Caco-2 (cell line): ENCODE measurements at places on chromosomes 13 and 19. TPM values are rescaled to one million over a fixed set of nuclear protein-coding genes. Genes with fewer than 3 reads are reported as not detected.
A peak's percentile ranks its signal among the peaks of the same experiment; 100 is the strongest.

The TRPC4 gene
- not detected in 2 replicates for total RNA-seq

DNA sequence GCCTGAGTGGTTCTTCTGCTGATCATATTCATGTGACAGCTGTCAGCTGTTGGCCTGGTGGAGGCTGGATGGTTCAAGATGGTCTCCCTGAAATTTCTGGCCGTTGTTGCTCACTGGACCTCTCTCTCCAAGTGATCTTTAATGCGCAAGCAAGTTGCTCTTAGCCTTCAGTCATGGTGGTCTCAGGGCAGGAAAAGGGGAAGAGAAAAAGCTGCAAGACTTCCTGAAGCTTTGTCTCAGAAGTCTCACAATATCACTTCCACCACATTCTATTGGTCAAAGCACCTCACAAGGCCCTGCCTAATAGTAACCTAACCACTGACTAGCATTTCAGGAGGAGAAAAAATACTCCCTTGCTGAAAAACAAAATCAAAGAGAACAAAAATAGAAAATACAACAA, 1.6 kb upstream of the ZNF567 start:
- DNase-seq, result no peak

DNA sequence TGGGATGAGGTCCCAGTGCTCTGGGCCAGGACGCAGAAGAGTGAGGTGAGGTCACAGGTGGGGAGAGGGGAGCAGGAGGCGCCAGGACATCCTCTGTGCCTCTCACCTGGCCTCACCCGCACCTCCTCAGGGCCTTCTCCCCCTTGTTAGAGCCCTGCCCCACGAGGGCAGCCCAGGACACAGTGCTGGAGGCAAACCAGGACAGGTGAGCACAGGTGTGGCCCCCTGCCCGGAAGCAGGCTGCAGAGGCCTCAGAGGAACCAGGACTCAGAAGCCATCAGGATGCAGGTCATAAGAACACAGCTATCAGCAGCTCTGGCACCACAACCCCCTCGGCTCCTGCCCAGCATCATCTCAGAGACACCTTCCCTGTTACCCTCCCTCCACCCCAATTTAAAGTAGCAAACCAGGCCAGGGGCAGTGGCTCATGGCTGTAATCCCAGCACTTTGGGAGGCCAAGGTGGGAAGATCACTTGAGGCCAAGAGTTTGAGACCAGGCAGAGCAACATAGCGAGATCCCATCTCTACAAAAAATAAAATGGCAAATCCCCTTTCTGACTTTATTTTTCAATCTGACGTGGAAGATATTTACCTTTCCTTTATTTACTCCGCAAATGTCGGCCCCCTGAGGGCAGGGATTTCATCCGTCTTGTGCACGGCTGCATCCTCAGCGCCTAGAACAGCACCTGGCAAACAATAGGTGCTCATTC, at the start of gene CEACAM16:
Gene CEACAM16, plus strand, starts transcription at position 660 of the 710 bp plus-strand sequence. CDS start 2,306 bp downstream, outside the sequence.
- DNase-seq, result no peak

DNA sequence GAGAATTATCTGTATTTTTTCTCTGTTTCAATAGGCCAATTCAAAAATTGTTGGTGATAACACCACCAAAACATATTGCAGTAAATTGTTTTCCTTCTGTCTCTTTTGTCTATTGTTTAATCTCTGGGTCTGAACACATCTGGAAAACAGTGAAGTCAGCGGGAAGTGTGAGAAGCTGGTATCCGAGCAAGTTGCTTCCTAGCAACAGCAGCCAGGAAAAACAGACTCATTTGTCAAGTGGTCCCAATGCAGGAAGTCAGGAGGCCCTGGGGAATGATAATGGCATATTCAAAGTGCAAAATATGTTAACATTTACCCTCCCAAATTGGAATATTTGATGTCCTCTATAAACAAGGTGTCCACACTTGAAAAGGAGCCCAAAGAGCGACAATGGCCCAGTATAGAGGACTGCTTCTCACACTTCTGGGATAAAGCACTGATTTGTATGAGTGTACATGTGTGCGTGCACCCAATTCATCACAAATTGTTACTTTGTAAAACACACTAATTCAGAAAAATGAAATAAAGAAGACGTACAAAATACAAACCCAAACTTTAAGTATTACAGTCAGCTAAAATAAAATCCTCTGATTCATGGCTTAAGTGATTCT, 515.0 kb downstream of the TBC1D4 start:
- no peak for DNase-seq

The ZNF560 gene
- not detected in 2 replicates for total RNA-seq

- DNase-seq, result no peak
Measured at GRCh38 chr13:105341256-105341655, 1194.2 kb downstream of the EFNB2 start.

The ADAT3 gene
- total RNA-seq, result 12.6 and 14.0 TPM in 2 replicates

- DNase-seq, result no peak
Measured at GRCh38 chr19:31270897-31271296, 78.3 kb downstream of the TSHZ3 start.

GRCh38 chr19:24057144-24057543, 29.8 kb upstream of the ZNF254 start:
- no peak for DNase-seq

DNA sequence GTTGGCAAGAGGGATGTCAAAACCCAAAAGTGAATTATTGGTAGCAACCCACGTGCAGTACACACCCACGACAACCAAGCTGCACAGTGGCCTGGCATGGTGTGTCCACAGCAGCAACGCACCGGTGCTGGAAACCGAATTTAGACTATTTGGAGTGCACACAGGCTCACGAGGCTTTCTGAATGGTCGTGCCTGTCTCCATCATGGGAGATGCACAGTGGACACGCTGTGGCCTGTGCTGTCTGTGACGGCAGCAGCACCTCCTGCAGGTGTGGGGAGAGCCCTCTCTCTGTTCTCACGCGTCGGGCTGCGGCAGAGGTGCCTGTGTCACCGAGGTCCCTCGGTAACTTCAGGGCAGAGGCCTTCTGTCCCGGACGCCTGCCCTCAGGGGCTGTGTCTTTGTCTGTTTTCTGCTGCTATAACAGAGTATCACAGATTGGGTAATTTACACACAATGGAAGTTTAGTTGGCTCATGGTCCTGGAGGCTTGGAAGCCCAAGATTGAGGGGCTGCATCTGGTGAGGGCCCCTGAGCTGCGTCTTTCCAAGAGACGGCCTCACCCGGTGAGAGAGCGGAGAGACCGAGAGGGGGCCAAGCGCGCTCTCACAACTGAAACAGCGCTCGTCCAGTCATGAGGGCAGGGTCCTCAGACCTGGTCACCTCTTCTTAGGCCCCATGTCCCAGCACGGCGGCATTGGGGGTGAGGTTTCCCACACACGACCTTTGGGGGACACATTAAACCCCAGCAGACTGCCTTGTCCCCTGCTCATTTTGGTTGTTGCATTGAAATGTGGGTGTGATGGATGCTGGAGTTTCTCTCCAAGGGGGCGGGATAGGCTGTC, 9.1 kb upstream of the MCF2L start:
- DNase-seq, result no peak

DNA sequence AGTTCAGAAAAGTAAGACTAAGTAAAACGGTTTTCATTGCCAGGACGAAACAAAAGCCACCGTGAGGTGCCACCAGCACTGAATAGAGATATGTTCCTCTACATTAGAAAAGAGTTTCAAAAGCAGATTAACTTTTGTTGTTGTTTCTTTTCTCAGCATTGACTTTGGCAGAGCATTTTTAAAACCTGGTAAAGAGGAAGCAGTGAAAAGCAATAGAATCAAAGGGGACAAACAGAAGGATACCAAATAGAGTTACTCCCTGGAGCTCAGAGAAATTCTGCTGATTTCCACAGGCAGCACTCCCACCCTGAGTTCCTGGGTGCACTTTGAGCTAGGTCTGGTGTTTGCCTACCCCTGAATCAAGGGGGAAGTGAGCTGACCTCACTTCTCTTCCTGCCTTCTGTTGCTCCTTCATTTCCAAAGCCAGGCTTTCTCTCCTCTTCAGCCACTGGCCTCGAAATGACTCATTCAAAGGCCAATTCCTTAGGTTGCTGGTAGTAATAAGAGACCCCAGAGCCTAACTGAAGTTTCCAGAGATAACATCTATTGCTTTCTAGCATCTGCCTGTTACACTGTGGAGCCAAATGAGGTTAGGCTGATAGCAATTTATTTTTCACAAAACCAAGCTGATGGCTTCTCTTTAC, 11.3 kb upstream of the ERICH6B start:
- no peak for DNase-seq

The AMER2 gene
- total RNA-seq, result not detected in 2 replicates

DNA sequence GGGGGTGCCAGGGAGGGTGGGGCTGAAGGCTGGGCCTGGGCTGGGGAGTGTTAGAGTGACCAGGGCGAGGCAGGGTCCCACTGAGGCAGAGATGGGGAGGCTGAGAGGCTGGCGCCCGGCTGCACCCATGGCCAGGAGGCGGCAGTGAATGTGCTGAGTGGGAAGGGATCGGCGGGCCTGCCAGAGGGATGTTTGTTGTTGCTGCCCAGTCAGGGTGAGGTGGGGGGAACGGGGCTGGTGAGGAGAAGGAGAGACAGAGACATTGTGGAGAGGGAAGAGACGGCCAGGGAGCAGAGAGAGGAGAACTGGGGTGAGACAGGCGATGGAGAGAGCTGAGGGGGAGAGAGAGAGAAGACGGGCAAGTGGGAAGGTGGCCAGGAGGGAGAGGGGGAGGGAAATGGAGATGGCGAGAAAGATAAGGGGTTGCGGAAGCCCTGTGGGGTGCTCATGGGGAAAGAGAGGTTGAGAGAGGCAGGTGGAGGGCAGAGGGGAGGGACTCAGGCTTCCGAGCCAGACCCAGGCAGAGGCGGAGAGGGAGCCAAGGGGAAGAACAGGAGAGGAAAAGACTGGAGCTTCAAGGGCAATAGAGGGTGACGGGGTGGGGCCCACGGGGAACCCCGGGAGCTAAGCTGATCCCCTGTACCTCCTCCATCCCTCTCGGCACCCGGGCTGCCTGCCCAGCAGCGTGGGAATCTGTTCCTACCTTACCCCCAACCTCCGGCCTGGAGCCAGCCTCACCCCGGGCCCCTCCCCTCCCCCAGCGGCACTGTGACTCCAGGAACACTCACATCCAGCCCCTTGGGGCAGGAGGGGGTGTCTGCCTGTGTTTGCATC, 690 bp upstream of the B3GNT8 start:
- no peak for DNase-seq

DNA sequence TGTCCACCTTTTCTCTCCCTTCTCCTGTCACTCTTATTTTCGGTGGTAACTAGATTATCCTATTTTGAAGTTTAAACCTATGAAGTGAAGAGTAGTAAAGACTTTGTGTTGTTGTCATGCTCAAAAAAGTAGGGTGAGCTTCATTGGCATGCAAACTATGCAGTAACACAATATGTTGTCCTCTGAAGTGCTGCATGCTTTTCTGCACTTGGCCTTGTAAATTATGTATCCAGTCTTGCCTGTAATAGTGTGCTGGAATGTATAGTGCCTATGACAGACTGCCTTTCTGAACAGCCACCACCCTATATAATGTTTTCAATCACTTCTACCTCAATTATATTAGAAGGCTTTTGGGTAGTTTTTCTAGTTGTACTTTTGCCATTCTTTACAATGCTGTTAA, 1198.2 kb upstream of the PCDH20 start:
- DNase-seq, result no peak

The PROZ gene
- total RNA-seq, result not detected in 2 replicates

- no peak for DNase-seq
Measured at GRCh38 chr19:16442386-16443276, 29.1 kb downstream of the EPS15L1 start.

The TTC9B gene
- not detected in 2 replicates for total RNA-seq

The OVOL3 gene
- total RNA-seq, result not detected in 2 replicates

The DAPK3 gene
- total RNA-seq, result 58.6 and 66.4 TPM in 2 replicates

The SLC25A42 gene
- total RNA-seq, result 4.5 and 5.4 TPM in 2 replicates

The UBAC2 gene
- total RNA-seq, result 91.3 and 103 TPM in 2 replicates

GRCh38 chr13:67140006-67140405, 90.1 kb downstream of the PCDH9 start:
- no peak for DNase-seq

DNA sequence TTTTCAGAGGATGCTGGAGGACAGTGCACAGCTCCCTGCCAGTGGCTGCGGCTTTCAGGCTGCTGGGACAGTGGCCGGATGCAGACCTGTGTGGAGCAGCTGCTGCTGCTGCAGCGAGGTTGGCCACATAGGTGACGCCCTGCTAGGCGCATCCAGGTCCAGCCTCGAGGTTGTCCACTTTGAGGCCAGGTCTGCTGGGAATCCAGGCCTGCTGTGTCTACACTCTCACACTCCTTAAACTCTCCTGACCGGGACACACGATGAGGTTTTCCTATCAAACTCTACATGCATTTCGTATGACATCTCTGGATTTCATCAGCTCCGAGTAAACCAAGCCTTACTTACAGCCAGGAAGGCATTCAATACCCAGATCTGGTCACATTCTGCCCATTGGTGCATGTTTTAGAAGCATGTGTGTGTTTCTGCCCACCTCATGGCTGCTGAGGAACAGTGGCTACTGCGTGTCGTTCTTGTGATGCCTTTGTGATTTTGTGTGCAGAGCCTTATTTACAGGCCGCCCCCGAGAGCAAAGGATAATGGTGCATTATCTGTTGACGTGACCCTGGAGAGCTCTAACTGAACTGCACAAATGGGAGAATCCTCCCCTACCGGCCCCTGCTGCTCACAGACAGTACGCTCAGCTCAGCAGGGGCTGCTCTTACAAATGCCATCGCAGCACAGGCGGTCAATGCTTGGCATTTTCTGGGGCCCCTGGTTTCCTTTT, 12.3 kb upstream of the MCF2L start:
- DNase-seq, result peak; percentile 31

DNA sequence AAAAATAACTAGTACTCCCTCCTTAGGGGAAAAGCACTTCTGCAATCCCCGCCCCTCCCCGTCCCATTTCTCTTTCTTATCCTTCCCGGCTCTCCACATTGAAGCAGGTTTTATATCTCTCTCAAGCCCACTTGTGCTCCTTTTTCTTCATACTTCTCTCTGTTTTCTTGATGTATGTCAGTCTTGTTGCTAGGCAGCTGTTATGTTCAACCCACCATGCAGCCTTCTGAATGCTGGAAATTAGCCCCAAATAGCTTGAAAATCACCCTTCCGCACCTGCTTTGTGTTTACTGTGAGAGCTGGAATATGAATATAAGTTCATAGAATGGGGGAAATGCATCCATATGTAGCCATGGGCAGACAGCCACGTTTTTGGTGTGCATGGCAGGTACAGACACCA, 461.4 kb downstream of the MYO16 start:
- DNase-seq, result no peak

GRCh38 chr19:33396701-33397535, 23.4 kb downstream of the CEBPG start:
- DNase-seq, result peak; percentile 27

- no peak for DNase-seq
Measured at GRCh38 chr19:5341448-5341820, 822 bp upstream of the PTPRS start.
